Foreskin fibroblast (primary cell): ENCODE measurements at places on chromosomes 7 and 10.

DNA sequence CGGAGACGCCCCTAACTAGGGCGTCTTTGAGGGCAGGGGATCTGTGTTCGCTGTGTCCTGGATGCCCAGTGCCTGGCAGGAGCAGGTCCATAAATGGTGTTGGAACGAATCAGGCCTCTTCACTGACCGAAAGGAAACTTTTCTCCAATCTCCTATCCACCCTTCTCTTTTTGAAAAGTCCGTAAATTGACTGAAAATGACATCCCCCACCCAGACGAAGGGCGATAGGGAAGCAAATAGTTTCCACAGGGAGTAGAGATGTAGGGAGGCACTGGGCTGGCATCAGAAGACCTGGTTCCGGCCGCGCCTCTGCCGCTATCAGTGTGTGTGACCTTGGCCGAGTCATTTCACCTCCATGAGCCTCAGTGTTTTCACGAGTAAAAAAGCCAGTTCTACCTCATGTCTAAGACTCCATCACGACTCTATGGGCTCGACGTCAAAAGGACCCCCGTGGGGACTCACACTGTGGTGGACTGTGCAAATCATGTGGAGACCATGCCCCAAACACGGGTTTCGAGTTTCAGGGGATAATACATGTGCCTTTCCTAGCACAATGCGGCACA lies 497 bp upstream of the RAB11FIP2 start:
- DNase-seq: no peak

DNA sequence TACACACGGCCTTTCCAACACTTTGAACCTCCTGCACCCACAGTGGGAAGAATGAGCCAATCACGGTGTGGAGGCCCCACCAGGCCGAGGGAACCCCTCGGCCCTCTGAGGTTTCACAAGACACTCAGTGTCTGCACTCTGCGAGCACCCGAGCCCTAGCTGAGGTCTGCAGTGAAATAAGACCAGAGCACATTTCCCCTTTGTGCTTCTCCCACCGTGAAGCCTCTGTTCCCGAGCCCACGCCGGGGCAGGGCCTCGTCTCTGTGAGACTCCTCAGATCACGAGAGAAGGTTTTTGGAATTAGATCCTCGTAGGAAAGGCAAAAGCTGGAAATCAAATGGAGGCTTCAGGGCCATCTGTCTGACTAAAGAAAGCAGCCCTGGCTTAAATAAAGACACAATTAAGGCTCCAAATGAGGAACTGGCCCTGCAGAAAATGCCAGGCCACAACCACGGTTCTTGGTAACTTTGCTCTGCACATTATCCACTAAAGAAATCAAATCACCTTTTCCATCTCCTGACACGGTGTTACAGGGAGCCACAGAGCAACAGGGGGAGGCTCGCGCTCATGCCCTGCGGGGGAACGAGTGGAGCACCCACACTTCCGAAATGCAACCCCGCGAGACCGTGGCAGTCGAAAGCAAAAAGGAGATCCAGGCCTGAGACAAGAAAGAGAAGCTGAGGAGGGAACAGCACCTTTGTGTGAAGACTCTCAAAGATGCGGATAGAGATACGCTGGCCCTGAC lies 43.7 kb downstream of the FAM53B start:
- DNase-seq: no peak

GRCh38 chr7:51545131-51545530 lies 228.5 kb upstream of the COBL start:
- DNase-seq: no peak

GRCh38 chr10:123945325-123945920 lies 53.8 kb upstream of the CPXM2 start:
- DNase-seq: peak; percentile 28

DNA sequence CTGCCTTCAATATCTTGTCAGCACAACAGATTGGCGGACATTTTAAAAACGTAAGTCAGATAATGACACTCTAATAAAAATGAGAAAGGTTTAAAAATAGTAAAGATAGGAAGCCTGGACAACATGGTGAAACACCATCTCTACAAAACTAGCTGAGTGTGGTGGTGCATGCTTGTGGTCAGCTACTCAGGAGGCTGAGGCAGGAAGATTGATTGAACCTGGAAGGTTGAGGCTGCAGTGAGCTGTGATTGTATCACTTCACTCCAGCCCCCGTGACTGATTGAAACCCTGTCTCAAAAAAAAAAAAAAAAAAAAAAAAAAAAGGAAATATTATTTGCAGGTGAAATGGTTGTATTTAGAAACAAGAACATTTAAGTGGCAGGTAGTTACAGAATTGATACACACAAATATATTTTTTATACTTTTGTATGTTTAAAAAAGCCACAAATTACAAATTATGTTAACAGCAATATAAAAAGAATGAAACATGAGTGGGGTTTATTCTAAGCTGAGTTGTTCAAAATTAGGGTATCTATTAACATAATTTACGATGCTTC lies 141.9 kb downstream of the ADK start:
- peak; percentile 18 for DNase-seq

DNA sequence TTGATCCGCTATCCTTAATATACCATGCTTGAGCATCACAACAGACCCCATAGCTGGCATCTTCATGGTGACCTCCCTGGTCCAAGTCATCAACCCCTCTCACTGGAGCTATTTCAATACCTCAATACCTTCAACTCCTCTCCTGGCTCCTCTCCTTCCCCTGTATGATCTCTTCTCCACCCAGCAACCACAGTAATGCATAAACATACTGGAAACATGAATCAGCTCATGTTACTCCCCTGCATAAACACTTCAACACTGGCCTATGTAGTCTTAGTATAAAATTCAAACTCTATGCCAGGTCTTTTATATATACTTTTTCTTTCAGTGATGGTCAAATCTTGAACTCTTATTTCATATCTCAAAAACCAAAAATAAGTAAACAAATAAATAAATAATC lies 31.8 kb upstream of the TMEM273 start:
- DNase-seq: peak; percentile 7

DNA sequence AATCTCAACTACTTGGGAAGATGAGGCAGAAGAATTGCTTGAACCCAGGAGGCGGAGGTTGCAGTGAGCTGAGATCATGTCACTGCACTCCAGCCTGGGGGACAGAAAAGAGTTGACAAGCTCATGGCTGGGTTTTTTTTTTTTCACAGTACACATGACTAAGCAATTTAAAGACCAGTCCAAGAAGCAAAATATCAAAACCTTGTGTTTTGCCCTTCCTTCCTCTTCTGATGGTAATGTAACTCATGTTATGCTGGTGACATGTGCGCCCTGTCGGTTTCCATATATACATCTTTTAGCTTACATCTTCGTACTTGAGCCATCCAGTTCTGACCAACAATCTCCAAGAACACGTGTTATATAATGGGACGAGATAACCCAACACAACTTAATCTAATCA lies 237.7 kb upstream of the PLXDC2 start:
- DNase-seq: no peak

GRCh38 chr7:50411332-50411731 lies 38.8 kb downstream of the FIGNL1 start:
- no peak for DNase-seq

GRCh38 chr7:133783276-133783675 lies 343.9 kb upstream of the LRGUK start:
- DNase-seq: peak; percentile 45

DNA sequence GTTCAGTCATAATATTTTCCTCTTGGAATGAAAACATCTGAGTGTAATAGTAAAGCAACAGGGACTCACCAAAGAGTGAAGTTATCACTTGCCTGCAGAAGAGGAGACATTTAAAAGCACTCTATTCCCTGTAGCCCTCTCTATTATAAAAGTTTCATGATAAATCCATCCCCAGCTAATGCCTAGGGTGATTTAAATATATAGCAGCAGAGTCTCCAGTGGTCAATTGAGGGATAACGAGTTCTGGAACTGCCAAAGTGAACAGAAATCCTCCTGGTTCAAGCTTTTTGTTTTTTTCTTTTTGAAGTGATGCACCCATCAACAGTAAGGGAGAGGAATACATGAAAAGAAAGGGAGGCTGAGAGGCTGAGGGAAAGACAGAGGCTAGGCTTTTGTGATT lies 87.3 kb downstream of the EVX1 start:
- peak; percentile 9 for DNase-seq

- DNase-seq: no peak
Measured at GRCh38 chr10:14468023-14468441, 137.3 kb upstream of the FRMD4A start.

DNA sequence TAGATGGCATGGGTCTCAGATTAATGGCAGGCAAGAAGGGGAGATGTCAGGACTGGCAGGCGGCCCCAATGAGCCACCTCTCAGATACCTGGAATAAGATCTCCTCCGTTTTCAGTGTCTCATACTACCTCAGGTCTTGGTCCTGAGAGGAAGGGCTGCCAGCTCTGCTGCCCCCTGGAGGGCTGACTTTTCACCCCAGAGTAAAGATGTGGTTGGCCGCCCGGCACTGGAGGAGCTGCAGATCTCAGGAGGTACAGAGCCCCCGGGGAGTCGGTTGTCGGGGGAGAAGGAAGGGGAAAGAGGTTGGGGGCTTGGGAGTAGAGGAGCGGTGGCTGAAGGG lies 642 bp upstream of the COL13A1 start:
- peak; percentile 74 for DNase-seq

- peak; percentile 35 for DNase-seq
Measured at GRCh38 chr10:113133497-113134115, 183.6 kb downstream of the TCF7L2 start.

GRCh38 chr10:12788277-12788676 lies 213.2 kb downstream of the CCDC3 start:
- no peak for DNase-seq

DNA sequence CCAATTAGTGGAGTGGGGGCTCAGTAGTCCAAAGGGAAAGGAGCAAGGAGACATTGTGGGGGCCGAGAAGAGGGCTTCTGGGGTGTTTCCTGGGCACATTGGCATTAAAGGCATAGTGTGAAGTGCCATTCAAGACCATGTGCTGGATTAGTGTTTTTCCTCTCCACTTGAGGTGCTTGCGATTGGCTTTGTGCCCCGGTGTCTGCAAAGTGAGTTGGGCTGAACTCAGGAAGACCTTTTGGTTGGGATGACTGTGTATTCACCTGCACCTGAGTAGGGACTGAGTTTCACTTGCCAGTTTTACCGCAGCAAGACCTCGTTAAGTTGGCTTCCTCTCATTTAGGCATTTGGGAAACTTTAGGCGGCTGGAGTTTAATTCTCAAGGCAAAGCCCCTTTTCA lies 73.0 kb downstream of the TCF7L2 start:
- no peak for DNase-seq

DNA sequence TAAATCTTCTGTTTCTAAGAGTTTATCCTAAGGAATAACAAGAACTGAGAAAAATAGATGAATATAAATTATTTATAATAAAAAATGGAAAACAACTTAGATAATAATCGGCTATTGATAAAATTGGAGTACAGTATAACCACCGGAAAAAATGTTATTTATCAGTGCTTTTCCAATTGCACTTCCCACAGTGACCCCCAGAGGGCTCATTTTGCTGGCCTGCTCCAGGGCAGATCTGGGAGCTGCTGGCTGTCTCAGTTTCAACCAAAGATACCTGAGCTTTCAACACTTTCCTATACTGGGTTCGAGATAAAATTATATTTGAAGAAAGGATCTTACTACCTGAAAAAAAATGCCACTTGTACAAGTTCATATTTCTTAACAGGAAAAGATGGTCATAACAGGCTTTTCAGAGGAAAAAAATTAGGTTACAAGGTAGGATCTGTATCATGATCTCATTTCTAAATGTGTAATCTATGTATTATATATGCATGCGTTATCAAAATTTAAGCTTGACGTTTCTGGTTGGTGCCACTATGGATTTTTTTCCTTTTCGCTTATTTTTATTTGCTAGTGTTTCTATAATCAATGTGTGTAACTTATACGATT lies 165.7 kb downstream of the NPSR1 start:
- DNase-seq: peak; percentile 64

- DNase-seq: no peak
Measured at GRCh38 chr7:84060760-84061261, 133.8 kb downstream of the SEMA3A start.

DNA sequence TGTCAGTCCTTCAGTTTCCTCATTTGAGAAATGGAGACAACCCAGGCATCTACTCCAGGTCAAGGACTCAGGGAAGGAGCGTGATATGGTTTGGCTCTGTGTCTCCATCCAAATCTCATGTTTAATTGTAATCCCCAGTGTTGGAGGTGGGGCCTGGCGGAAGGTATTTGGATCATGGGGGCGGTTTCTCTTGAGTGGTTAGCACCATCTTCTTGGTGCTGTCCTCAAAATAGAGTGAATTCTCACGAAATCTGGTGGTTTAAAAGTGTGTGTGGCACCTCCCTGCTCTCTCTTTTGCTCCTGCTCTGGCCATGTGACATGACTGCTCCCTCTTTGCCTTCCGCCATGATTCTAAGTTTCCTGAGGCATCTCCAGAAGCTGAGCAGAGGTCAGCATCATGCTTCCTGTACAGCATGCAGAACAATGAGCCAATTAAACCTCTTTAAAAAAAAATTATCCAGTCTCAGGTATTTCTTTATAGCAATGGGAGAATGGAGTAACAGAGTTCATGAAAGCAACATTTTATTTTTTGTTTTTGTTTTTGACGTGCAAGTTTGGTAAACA lies 30.0 kb downstream of the ARHGAP22 start:
- DNase-seq: no peak

DNA sequence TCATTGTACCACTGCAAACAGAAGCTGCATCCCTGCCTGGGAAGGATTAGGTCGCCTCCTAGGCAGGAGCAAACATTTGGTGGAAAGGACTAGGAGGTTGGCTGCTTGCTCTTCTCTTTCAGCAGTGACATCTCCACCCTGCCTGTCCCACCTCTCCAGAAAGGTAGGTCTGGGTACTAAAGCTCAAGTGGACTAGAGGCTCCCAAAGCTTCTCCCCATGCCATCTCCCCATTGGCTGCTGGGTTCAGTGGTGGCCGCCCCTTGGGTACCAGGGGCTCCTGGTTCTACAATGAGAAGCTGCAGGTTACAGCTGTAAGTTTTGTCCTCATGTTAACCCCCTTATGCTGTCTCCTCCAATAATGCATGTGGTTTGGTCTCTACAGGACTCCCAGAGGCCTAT lies 180.7 kb upstream of the MKI67 start:
- no peak for DNase-seq

GRCh38 chr10:68235581-68235980 lies 3.7 kb upstream of the ATOH7 start:
- no peak for DNase-seq

DNA sequence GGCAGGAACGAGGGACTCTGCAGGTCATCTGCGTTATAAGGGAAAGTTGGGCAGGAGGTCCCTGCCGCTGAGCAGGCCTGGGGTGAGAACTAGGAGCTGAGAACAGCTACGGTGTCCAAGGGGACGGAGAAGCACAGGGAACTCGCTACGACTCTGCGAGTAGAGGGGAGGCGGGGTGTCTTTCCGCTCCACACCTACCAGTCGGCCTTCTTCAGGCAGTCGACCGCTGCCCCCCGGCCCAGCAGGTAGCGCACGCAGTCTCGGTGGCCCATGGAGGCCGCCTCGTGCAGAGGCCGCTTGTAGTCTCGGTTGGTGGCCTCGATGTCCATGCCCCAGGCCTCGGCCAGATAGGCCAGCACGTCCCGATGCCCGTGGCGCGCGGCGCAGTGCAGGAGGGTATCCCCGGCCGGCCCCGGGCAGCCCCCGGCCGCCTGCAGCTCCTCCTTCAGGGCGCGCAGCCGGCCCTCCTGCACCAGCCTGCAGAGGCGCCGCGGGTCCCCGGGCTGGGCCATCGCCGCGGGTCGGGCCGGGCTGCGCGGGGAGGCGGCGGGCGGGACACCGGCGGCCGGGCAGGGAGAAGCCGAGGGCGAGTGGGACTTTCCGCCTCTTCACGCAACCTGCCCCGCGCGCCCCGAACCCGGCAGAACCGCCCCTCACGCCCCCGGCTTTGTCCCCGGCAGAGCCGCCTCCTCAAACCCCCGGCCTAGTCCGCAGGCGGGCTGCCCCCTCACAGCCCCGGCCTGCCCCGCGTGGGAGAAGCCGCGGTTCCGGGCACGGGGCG lies 660 bp downstream of the ANKRD16 start:
- DNase-seq: no peak

GRCh38 chr7:102467581-102468477 lies 3.0 kb downstream of the LRWD1 start:
- DNase-seq: no peak
